ENCODE measurements at places on chromosomes 4 and X.
A peak's percentile ranks its signal among the peaks of the same experiment; 100 is the strongest.

- no peak for DNase-seq
Observed at GRCh38 chr4:143667461-143667860, 33.0 kb downstream of the FREM3 start.

DNA sequence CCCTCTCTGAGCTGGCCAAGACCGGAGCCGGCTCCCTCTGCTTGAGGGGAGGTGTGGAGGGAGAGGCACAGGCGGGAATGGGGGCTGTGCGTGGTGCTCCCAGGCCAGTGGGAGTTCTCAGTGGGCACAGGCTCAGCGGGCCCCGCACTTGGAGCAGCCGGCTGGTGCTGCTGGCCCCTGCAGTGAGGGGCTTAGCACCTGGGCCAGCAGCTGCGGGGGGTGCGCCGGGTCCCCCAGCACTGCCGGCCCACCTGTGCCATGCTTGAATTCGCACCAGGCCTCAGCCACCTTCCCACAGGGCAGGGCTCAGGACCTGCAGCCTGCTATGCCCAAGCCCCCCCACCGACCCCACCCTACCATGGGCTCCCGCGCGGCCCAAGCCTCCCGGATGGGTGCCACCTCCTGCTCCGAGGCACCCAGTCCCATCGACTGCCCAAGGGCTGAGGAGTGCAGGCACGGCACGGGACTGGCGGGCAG, 602.5 kb downstream of the KCTD8 start:
- DNase-seq = no peak

DNA sequence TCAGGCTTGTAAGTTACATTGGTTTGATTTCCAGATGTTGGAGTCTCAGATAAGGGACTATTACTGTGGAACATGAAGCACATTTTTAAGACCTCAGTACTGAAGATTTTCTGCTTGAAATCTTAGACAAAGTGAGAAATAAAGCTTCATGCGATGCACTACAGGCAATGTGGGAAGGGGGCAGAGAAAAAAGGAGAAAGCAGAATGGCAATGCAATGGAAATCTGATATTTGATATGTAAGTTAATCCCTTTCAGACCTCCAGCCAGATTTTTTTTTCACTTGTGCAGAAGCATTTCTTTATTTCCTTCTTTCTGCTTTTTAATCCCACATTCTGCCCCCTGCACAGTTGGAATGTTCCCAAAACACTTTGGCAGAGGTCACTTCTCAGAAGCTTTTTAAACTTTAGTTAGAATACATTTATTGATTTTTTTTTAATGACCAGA, 174.3 kb downstream of the ADGRL3 start:
- DNase-seq = no peak

DNA sequence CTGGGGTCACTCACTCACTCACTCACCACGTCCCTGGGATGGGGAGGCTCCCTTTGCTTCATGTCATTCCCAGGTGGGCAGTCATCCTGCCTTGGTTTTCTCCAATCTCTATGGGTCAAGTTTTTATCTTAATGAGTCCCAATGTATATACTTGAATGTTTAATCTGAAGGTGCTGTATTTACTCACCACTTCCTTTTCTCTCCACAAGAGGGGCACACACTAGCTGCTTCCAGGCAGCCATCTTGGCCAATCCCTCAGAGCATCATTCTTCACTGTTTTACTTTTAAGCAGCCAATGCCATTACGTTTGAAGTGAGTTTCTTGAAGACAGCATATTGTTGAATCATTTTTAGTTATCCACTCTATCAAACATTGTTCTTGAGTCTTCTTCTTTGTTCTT, 153.4 kb upstream of the ARSJ start:
- DNase-seq = no peak

- DNase-seq = no peak
Observed at GRCh38 chr4:14596028-14596427, 406.3 kb upstream of the CPEB2 start.

DNA sequence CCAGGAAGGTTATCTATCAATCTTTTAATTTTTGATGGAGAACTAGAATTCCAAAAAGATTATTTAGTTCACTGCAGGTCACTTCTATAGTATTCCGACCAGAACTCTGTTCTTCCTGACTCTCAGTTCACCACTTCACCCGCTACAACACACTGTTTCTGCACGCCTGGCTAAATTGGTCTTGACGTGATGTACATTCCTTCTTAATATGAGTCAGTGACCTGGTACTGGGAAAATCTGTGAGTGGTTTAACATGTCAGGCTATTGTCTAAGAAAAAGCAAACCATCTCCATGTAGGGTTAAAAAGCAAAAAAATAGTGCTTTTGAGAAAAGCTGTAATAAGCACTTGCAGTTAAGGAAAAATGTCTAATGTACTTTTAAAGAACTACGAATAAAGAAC, 120.4 kb downstream of the NDST3 start:
- DNase-seq = no peak

DNA sequence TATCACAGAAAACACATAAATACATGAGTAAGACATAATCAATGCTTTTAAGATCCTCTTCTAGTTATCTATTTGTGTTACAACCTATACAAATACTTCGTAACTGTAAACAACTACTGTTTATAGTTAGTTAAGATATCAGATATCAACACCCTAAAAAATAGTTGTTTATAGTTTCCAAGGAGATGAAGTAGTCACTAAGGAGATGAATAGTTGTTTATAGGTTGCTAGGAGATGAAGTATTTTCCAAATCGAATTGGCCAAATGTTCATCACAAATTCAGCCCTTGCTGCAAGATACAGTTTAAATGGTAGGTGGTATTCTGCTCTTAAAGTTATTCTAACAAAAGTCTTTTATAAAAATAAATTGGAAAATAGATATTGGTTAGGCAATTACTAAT, 618.2 kb upstream of the PCDH10 start:
- no peak for DNase-seq

GRCh38 chr4:5964030-5964429, 54.2 kb downstream of the C4orf50 start:
- no peak for DNase-seq

- DNase-seq = no peak
Observed at GRCh38 chr4:1029529-1029928, 18.1 kb downstream of the FGFRL1 start.

GRCh38 chr4:107153228-107153627, 117.1 kb upstream of the DKK2 start:
- DNase-seq = peak; percentile 42

- no peak for DNase-seq
Observed at GRCh38 chr4:54625391-54625790, 32.4 kb upstream of the KIT start.

GRCh38 chr4:40190880-40191815, 5.7 kb upstream of the RHOH start:
- DNase-seq = no peak

DNA sequence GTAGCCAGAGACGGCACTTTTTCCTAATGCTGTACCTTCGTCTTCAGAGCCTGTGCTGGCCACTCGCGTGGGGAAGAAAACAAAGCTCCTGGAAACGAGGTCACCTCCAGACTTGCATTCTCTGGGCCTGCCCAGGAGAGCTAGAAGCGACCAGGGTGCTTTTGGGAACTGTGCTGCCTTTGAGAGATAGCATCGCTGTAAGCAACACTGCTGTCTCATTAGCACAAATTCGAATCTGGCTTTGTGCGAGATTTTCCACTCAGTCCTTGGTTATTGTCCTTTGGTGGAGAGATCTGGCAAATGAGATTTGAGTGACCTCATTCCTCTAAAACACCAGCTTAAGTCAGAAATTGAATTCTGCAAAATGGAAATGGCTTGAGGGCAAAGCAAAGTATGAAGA, 66.1 kb upstream of the TLR3 start:
- no peak for DNase-seq

GRCh38 chr4:114658179-114658578, 59.6 kb downstream of the UGT8 start:
- DNase-seq = no peak
